CD4-positive, alpha-beta memory T cell (primary cell): ENCODE measurements at places on chromosomes 12 and 14. TPM values are rescaled to one million over a fixed set of nuclear protein-coding genes. Genes with fewer than 3 reads are reported as not detected.

Gene CFAP54
- total RNA-seq: 0.73 TPM

Gene CFAP251
- total RNA-seq: 0.44 TPM

Gene CATSPERB
- 6.0 TPM for total RNA-seq

Gene DAO
- total RNA-seq: not detected

Gene PMCH
- total RNA-seq: not detected

Gene HCAR2
- not detected for total RNA-seq

Gene HSPB8
- not detected for total RNA-seq

Gene PTCSC3
- not detected for total RNA-seq

Gene RAD51AP1
- 0.58 TPM for total RNA-seq

Gene KLRK1
- total RNA-seq: 1.3 TPM

Gene OTX2
- not detected for total RNA-seq

Gene LRRC9
- not detected for total RNA-seq
